Cardiac atrium fibroblast (primary cell): ENCODE measurements at places on chromosomes 13 and 19. TPM values are rescaled to one million over a fixed set of nuclear protein-coding genes. Genes with fewer than 3 reads are reported as not detected.

KLK2 gene
- total RNA-seq: not detected in 2 replicates

PPP1R37 gene
- total RNA-seq: 22.4 and 23.3 TPM in 2 replicates

DPF1 gene
- 4.7 and 7.1 TPM in 2 replicates for total RNA-seq

ZNF226 gene
- 23.7 and 23.8 TPM in 2 replicates for total RNA-seq

RNF6 gene
- total RNA-seq: 21.5 and 27.1 TPM in 2 replicates

TMEM59L gene
- 11.9 and 12.8 TPM in 2 replicates for total RNA-seq

ZSCAN22 gene
- 1.9 and 2.0 TPM in 2 replicates for total RNA-seq

PSMC4 gene
- 94.4 and 110 TPM in 2 replicates for total RNA-seq

KLK15 gene
- total RNA-seq: not detected in 2 replicates

FAM216B gene
- total RNA-seq: not detected in 2 replicates

ATP4B gene
- not detected in 2 replicates for total RNA-seq

SIGLEC6 gene
- 0.36 TPM in 1 of 2 replicates, not detected in the other for total RNA-seq

LILRA1 gene
- total RNA-seq: not detected in 2 replicates

SIGLECL1 gene
- not detected in 2 replicates for total RNA-seq

PCP2 gene
- not detected in 2 replicates for total RNA-seq

MYO16 gene
- 0.16 and 0.72 TPM in 2 replicates for total RNA-seq

CD22 gene
- total RNA-seq: not detected in 2 replicates

GNG14 gene
- total RNA-seq: not detected in 2 replicates

NBEA gene
- 1.3 and 1.5 TPM in 2 replicates for total RNA-seq
